ENCODE measurements at places on chromosomes 3 and 15.
A peak's percentile ranks its signal among the peaks of the same experiment; 100 is the strongest.

DNA sequence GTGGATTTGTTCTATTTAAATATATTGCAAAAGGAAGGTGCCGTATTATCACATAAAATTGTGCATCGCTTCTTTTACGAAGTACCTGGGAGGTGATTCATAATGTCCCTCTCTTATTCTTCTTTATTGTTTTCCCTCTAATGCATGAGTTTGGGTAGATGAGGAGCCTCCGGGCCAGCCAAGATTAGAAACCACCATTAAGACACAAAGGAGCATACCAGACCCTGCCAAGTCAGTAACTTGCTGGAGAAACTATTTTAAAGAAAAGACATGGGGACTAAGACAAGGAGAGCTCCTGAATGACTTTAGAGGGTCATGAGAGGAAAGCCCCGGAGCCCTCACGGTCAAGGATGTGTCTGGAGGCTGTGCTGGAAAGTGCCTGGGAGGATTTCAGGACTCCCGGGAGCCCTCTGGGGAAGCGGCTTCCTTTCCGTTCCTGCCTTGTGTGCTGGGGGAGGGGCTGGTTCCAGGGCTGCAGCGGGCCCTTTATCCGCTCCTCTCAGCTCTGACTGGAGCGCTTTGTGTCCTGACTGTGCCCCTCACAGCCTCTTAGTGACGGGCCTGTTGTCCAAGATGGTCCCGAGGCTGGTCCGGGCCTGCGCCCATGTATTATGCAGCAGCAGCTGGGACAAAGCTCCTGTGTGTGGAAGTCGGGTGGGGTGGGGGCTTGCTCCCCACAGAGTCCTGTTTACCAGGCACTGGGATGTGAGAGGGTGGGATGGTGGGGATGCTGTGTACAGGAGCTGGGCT, 35.7 kb downstream of the CORO2B start:
- no peak for DNase-seq

- no peak for DNase-seq
These were observed 414.6 kb downstream of the EPHA6 start for GRCh38 chr3:97228966-97229365.

DNA sequence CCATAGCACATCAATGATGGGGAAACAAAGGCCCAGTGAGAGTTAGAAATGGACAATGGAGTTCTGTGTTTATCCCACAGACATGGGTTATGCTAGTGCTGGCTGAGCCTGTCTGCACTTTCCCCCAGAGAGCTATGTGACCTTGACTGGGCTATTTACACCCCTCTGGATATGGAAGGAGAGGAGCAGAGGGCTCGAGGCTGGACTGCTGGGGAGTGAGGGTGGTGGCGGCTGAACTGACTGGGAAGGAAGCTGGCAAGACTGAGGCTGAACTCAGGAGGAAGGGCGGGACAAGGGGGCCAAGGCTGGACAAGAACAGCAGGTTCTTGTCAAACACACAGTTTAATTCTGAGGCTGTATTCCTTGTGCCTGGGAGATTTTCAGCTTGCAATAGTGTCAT, 10.8 kb upstream of the INSYN1 start:
- no peak for DNase-seq

DNA sequence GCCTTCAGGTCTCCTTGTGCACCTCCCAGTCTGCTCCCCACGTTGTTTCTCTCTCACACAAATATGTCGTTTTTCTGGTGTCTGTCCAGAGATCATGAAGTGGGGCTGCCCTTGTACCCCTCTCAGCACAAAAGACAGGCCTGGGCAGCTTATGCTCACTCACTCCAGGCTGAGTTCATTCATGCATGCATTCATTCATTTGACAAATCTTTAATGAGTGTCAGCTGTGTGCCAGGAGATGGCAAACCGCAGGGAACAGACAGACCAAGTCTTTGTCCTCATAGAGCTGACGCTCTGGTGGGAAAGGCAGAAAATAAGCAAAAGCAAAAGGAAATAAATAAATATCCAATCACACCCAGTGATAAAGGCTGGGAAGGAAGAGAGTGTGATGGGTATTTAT, 7.6 kb upstream of the TRH start:
- DNase-seq: no peak

DNA sequence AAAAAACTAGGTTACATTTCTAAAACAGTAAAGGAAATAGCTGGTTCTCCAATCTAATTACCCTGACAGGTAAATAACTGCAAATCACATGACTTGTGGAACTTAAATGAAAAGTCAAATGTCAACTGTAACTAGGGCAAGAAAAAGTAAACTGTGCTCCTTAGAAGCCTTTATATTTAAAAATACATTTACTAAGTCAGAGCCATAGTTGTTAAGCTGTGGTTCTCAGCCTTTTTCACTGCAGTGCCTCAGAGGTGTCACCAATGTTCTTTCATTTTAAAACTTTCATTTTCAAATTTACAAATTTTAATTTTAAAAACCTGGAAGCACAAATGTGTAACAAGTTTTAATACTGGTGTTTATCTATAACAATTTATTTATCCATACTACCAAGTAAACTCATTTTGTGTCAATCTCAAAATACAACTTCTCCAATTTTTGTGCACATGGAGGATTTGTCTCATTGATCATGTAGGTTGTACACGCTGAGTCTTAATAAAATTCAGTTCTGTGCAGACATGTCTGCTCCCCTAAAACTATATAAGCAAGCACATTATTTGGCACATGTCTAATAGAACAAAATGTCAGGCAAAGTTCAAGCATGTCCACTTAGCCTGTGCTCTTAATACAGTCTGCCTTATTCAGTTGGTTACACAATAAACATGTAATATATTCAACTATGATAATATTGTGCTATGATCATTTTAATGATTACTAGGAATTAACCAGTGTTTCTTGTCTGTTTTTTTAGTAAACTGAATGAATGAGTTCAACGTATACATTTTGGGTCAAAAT, 70.4 kb downstream of the DLG1 start:
- no peak for DNase-seq

DNA sequence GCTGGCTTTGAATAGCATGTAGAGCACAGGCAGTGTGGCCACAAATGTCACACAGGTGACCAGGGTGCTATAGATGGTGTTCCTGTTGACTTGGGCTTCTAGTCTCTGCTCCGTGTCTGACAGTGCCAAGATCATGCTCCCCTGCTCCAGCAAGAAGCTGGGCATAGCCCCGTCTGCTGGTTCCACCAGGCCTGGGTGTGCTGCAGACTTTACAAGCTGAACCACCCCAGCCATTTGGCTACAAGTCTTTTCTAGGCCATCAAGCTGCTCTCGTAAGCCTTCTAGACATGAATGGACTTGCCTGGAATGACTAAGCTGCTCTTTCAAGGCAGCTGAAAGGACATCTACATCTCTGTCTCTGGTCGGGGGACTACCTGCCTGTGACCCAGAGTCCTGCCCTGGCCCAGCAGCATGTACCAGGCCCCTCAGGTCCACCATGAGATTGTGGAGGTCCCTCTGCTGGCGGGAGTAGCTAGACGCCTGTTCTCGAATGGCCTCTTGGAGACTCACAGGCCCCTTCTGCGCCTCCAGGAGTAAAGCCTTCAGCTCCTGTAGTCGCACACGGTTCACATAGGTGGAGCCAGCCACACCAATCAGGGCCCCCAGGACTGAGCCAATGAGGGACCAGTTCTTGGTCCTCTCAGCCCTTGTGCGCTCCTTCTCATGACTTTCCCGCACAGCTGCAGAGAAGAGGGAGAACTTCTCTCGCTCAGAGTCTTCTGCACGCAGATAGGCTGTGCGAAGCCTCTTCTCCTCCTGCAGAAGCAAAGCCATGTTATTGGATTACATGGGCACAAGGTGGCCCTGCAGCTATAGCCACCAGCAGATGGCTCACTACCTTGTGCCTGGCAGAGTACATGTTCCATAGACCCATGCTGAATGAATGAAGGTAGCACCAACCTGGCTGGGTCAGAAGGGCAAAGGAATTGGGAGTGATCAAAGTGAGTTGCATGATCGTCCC, 2.8 kb upstream of the PLXNB1 start:
- no peak for DNase-seq

GRCh38 chr3:62493109-62493801, 119.9 kb upstream of the FEZF2 start:
- DNase-seq: no peak

- DNase-seq: no peak
These were observed 47.7 kb downstream of the MED12L start for GRCh38 chr3:151133175-151133574.

- DNase-seq: peak; percentile 84
These were observed at the start of gene DVL3 for GRCh38 chr3:184154885-184155643. Gene DVL3, plus strand, starts transcription at chr3:184155377. Its CDS starts 259 bp downstream, at chr3:184155636.

DNA sequence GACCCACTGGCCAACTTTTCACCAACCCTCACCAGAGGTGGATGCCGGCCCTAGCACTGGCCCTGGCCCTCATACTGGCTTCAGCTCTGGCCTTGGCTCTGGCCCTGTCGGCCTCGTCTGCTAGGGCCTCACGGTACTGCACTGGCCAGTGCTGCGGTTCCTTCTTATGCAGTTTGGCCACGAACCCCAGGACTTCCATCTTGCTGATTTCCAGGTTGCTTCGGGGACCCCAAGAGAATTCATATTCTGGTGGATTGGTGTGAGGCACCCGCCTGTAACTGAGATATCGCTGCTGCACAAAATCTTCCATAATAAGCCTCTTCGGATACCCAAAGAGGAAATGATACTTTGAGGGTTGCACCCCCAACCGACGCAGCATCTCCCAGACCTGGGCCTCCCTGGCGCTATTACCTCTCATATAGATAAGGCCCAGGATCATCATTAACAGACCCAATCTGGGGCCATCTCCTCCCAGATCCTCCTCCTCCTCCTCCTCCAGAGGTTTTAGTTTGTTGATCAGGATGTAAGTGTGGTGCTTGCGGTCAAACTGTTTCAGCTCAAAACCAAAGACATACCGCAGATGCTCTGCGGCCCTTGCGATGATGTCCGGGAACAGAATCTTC, 883 bp downstream of the MAGEF1 start:
- DNase-seq: no peak

DNA sequence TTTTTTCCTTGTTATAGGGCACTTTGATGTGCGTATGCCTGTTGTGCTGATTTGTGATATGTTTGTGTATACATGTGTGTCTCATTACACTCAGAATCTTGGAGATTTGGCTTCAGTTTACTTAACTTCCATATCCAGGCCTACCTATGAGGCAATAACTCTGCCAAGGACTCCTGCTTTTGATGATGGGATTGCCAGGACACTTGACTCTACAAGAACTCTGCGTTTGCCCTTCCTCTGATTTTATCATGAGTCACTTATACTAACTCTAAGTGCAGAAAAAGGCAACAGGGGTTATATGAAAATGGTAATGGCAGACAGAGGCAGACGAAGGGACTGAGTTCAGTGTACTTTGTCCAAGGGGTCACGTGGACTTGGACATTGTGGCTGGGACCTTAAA, 33.6 kb downstream of the MCTP2 start:
- no peak for DNase-seq

DNA sequence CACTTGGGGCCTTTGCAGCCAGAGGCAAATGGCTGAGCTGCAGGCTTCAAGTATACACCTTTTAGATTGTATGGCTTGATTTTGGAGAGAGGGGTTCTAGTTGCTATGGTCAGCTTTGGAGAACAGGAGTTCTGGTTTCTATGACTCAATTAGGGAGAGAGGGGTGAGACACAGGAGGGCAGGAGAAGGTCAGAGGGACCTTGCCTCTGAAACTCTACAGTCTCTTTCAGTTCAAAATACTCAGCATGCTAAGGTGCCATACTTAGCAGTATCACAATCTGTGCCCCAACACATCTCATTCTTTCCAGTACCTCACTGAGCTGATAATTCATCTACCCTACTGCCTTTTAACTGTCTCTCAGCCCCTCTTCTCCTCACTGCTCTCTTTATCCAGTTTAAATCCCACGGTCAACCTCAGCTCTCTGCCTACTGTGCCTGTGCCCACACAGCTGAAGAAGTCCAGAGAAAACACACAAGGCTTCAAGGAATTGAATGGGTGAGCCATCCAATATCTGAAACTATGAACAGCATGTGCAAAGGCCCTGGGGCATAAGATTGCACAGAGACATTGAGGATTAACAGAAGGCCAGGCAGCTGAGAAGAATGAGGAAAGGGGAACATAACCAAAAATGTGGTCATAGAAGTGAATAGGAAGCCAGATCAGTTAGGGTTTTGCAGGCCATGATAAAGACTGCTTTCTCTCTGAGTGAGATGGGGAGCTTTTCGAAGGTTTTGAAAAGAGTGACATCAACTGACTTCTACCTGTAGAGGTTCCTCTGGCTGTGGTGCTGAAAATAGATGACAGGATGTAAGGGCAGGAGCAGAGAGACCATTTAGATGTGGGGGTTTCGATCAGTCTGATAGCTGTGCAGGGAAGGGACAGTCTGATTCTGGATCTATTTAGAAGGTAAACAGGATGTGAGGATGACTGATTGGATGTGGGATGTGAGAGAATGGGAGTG, 54.5 kb upstream of the C3orf80 start:
- DNase-seq: no peak

- no peak for DNase-seq
These were observed 14.2 kb downstream of the CSK start for GRCh38 chr15:74795966-74796625.

DNA sequence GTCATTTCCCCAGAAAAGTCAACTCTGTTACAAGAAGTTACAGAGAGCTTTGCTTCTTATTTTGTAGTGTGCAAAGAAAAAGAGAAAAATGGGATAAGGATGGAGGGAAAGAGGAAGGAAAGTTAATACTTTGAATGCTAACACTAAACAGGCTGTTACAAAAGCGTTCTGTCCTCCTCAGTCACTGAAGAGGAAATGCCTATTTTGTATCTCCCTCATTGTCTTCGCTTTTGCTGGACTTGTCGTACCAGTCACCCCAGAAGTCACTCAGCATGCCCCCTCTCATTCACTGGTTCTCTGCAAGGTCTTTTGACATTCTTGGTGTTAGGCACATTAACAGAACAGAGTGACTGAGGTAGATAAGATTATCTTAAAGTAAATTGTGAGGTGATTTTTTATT, 129.6 kb downstream of the ALCAM start:
- no peak for DNase-seq

DNA sequence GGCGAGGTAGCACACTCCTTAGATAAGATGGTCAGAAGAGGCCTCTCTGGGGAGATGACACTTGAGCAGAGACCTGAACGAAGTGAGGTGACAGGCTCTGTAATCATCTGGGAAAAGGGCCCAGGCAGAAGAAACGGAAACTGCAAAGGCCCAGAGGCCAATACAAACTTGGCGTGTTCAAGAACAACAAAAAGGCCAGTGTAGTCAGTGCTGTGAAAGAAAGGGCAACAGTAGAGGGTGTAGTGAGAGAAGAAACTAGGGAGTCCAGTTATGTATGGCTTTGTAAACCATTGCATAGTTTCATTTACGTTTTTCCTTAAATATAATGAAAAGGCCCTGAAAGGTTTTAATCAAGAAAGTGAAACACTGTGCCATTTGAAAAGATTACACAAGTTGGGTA, 31.8 kb downstream of the PLD1 start:
- no peak for DNase-seq

GRCh38 chr3:115648559-115648958, 25.2 kb downstream of the GAP43 start:
- DNase-seq: no peak

DNA sequence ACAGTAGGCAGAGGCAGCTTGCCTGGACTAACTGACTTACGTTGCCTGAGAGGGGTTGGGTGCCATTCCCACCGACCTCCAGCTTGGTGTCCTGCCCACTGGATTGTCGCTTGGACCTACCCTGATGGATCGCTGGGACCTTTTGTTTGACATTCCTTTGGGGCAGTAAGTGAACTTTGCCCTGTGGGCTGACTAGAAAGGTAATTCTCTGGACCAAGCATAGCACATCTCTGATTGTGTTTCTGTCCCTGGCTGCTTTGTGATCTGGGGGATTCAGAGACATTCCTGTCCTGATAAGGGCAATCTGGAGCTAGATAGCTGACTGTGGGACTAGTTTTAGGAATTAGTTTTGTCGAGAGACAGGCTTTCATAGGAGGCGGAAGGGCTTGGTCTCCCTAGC, 19.5 kb upstream of the IFT57 start:
- no peak for DNase-seq
